ENCODE measurements at places on chromosomes 13 and 19.

- no peak for DNase-seq
These were observed 181.5 kb downstream of the IRS2 start for GRCh38 chr13:109604894-109605293.

DNA sequence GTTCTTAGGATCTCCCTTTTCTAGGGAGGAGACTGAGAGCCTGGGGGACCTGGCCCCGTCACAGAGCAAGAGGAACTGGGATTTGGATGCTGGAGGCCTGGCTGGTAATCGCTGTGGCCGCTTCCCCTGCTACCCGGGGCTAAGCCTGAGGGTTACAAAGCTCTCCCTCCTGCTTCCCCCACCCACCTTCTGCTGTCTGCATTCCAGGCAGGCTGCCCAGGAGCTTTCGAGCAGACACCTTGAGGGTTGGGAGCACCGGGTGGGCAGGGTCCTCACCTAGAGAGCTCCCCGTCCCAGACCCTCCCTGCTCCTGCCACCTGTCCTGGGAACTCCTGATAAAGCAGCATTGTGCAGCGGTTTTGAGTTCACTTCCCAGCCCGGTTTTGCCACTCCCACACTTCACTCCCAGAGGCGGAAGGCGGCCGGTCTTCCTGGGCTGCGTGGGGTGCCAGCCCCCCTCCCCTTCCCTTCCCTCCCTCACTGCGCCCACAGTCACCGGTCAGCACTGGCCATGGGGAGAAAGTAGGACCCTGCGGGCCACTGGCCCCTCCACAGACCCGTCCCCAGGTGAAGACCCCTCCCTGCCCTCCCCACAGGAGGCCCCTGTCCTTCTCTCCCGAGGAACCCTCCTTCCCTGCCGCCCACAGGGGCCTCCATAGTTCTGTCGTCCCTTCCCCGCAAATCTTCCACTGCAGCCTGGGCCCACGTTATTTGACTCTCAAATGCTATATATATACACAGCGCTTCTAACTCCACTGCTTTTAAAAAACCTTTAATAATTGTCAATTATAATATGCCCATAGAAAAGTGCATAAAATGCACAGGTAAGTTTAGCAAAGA, 8.1 kb downstream of the PAK4 start:
- no peak for DNase-seq

GRCh38 chr13:114110091-114110829, 22.2 kb downstream of the RASA3 start:
- DNase-seq = no peak

DNA sequence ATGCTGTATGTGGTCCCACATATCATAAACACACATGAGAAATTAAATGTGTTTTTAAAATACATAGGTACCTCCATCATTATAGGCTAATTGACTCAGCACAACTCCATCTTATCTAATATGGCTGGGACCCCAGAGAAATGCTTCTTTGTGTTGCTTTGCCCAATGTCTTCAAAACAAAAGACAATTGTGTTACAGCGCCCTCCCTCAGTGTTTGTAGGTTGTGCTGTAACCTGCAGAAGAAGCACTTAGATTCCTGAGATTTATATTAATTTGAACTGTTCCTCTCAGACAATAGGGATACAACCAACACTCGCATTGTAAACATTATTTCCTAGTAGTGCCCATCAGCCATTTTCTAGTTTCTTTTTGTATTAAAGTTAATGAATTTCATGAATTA, 303.4 kb downstream of the MZT1 start:
- no peak for DNase-seq

- DNase-seq = no peak
These were observed 38.6 kb downstream of the TNFRSF19 start for GRCh38 chr13:23608701-23609413.

DNA sequence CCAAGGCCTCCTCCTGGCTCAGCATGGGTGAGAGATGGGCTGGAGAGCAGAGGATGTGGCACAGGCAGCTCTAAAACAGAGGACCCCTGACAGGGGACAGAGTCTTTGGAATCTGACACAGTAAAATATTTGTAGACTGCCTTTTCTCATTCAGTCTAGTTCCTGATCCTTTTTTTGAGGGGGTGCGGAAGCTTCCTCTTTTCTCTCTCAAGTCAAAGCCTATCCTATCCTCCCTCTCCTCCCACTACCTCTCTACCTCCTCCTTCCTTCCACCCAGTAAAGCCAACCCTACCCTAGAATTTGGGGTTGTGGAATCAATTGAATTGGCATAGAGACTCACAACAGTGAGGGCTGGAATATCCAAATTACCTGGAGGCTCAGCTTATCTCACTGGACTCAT, 82.0 kb downstream of the TEX26 start:
- no peak for DNase-seq
